ENCODE measurements at places on chromosomes 16 and 17. TPM values are rescaled to one million over a fixed set of nuclear protein-coding genes. Genes with fewer than 3 reads are reported as not detected.
A peak's percentile ranks its signal among the peaks of the same experiment; 100 is the strongest.

- H3K36me3 ChIP-seq = peaks cover 15% of the 10 kb centered on the region
- H3K4me3 ChIP-seq = peak overlapping the region; percentile 84
- DNase-seq = peak; percentile 78
- no peaks in the 10 kb centered on the region for H3K27me3 ChIP-seq
Observed at GRCh38 chr17:17959520-17960361, 12.5 kb downstream of the TOM1L2 start.

The SLC6A4 gene
- not detected for total RNA-seq

- H3K4me3 ChIP-seq = no peak overlapping the region
- H3K36me3 ChIP-seq = no peaks in the 10 kb centered on the region
- no peaks in the 10 kb centered on the region for H3K4me1 ChIP-seq
Observed at GRCh38 chr16:1903220-1903574, 15.0 kb downstream of the HS3ST6 start.

GRCh38 chr17:40283662-40284061, 4.0 kb upstream of the CDC6 start:
- H3K4me1 ChIP-seq = peaks cover 42% of the 10 kb centered on the region
- H3K4me3 ChIP-seq = peak overlapping the region; percentile 68
- peaks cover 38% of the 10 kb centered on the region for H3K36me3 ChIP-seq
- peak; percentile 70 for DNase-seq
- peak overlapping the region; percentile 85 for H3K27ac ChIP-seq

- no peak for DNase-seq
- no peak overlapping the region for H3K27ac ChIP-seq
- peaks cover 2% of the 10 kb centered on the region for H3K4me1 ChIP-seq
- no peaks in the 10 kb centered on the region for H3K36me3 ChIP-seq
- peaks cover 28% of the 10 kb centered on the region for H3K27me3 ChIP-seq
Observed at GRCh38 chr17:32870969-32871368, 6.0 kb downstream of the MYO1D start.

- peaks cover 86% of the 10 kb centered on the region for H3K36me3 ChIP-seq
- H3K27ac ChIP-seq = peak overlapping the region; percentile 11
- peaks cover 17% of the 10 kb centered on the region for H3K4me1 ChIP-seq
- DNase-seq = no peak
- H3K4me3 ChIP-seq = no peak overlapping the region
Observed at GRCh38 chr16:27436921-27437650, 35.1 kb downstream of the IL21R start.

The CFAP119 gene
- total RNA-seq = 4.0 TPM

The INTS2 gene
- 29.5 TPM for total RNA-seq

The SBK1 gene
- 0.85 TPM for total RNA-seq

The DOC2B gene
- 0.98 TPM for total RNA-seq

GRCh38 chr17:14856176-14856575, 408.9 kb downstream of the PMP22 start:
- no peak overlapping the region for H3K27ac ChIP-seq
- no peak overlapping the region for H3K4me3 ChIP-seq
- no peaks in the 10 kb centered on the region for H3K4me1 ChIP-seq
- H3K36me3 ChIP-seq = no peaks in the 10 kb centered on the region
- no peaks in the 10 kb centered on the region for H3K27me3 ChIP-seq
- no peak for DNase-seq

DNA sequence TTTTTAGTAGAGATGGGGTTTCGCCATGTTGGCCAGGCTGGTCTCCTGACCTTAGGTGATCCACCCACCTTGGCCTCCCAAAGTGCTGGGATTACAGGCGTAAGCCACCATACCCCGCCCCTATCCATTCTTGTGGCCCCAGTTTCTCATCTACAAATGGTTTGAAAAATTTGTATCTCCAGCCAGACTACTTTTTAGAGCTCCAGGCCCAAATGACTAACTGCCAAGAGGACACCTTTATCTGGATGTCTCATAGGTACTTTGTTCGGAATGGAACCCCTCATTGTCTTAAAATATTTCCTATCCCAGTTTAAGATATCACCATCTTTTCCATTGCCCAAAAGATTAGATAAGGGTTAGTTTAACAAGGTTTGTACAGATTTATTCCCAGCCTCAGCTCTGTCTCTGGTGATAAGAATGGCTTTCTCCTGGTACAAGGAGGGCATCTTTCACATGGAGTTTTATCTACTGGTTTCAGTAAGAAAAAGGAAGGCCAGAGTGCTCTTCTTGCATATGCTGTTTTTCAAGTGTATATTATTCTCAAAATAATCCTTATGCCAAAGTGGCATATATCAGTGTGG, 4.9 kb upstream of the CDC27 start:
- no peak overlapping the region for H3K27ac ChIP-seq
- H3K4me3 ChIP-seq = no peak overlapping the region
- peaks cover 11% of the 10 kb centered on the region for H3K4me1 ChIP-seq
- peaks cover 8% of the 10 kb centered on the region for H3K27me3 ChIP-seq

The TEKT1 gene
- not detected for total RNA-seq

DNA sequence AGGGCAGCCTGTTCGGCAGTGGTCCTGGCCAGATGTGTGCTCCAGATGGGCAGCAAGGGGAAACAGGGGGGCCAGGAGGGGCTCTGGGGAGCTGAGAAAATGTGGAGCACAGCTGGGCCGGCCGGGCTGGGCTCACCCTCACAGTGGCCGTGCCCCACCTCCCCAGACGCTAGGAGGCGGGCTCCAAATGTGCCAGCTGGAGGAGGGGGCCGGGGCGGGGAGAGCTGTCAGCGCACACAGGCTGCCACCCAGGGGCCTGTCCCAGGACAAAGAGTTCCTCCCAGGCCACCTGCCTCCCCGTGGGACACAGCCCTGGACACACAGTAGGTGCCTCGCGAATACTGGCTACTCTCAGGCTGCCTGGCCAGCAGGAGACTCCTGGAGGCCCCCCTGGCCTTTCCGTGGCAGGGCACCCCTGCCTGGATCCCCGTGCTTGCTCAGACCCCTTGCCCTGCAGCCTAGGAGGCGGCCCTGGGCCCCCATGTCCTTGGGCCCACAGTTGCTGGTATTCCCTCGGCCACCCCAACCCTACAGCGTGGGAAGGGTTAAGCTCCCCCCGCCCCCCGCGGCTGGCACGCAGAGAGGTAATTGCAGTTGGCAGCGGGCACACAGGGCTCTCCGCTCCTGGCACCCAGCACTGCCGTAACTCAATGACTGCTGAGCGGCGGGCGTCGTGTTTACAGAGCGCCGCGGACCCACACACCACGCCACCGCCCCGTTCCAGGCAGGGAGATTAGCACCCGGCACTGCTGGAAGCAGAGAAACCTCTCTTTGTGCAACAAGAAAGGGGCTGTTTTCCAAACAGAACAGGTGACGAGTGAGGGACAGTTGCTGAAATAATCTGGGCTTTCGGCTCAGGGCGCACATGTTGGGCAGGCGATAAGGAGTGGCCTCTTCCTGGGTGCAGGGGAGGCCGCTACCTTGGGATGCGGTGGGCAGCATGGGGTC, 32.2 kb downstream of the BAHCC1 start:
- H3K27me3 ChIP-seq = peaks cover 15% of the 10 kb centered on the region
- H3K36me3 ChIP-seq = no peaks in the 10 kb centered on the region
- no peak overlapping the region for H3K4me3 ChIP-seq
- no peak overlapping the region for H3K27ac ChIP-seq
- H3K4me1 ChIP-seq = no peaks in the 10 kb centered on the region

- no peak for DNase-seq
- H3K27ac ChIP-seq = no peak overlapping the region
- no peaks in the 10 kb centered on the region for H3K27me3 ChIP-seq
- H3K4me3 ChIP-seq = no peak overlapping the region
- no peaks in the 10 kb centered on the region for H3K4me1 ChIP-seq
Observed at GRCh38 chr16:55030944-55031343, 100.3 kb downstream of the IRX5 start.

The CD300E gene
- total RNA-seq = not detected

The SUZ12 gene
- 81.1 TPM for total RNA-seq

GRCh38 chr16:21593530-21594289, 5.7 kb upstream of the METTL9 start:
- H3K36me3 ChIP-seq = no peaks in the 10 kb centered on the region
- H3K4me3 ChIP-seq = no peak overlapping the region
- peaks cover 15% of the 10 kb centered on the region for H3K4me1 ChIP-seq
- no peak for DNase-seq

DNA sequence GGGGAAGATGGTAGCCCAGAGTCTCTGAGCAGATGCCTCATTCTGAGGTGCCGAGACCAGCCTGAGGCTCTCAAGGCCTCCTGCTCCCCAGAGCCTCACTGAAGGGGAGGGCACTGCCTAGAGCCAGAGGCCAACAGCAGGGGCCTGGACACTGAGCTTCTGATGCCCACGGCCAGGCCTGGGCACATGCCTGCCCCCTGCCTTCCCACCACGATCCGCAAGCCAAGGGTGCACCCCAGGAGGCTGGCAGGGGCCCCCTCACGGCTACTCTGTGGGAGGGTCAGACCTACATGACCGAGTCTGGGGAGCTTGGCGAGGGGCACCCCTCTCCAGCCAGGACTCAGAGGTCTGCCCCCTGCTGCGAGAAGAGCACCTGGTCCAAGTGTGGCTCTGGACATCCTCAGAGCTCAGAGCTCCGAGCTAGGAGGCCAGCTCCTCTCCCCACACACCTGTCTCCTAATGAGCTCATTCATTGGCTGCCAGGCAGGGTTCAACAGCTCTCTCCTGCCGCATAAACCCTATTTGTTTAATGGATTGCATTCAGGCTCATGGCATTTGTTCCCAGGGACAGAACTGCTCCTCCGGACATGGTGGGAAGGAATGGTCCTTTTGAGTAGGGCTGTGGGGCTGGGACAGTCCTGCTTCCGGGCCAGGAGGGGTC, 13.9 kb downstream of the OTOP3 start:
- H3K27me3 ChIP-seq = peaks cover 10% of the 10 kb centered on the region
- H3K36me3 ChIP-seq = no peaks in the 10 kb centered on the region
- H3K4me1 ChIP-seq = no peaks in the 10 kb centered on the region
- DNase-seq = no peak

The TEX14 gene
- total RNA-seq = 0.07 TPM

The LGALS9C gene
- not detected for total RNA-seq

DNA sequence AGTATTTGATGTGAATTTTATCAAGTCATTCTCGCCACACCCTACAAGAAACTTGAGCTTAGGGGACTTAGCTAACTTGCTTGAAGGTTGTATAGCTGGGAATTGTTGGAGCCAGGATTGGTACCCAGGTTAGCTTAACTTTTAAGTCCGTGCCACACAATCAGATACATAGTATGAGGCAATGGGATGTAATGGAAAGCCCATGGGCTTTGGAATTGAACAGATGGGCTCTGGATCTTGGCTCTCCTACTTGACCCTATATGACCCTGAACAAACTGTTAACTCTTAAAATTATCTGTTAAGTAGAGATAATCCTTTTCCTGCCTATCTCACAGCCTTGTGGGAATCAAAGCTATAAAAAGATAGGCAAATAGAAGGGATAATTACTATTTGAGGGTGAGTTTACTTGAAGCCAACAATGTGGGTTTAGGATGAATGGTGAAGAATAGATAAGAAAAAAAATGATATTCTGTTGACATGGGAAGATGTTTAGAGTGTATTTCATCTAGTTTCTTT, 51.9 kb upstream of the CACNG3 start:
- H3K4me1 ChIP-seq = peaks cover 2% of the 10 kb centered on the region
- H3K27ac ChIP-seq = no peak overlapping the region
- no peak overlapping the region for H3K4me3 ChIP-seq
- no peak for DNase-seq

The KRTAP2-3 gene
- total RNA-seq = not detected

GRCh38 chr17:60720763-60721531, 43.3 kb downstream of the BCAS3 start:
- DNase-seq = peak; percentile 82
- H3K4me1 ChIP-seq = no peaks in the 10 kb centered on the region
- H3K27me3 ChIP-seq = peaks cover 5% of the 10 kb centered on the region
- no peaks in the 10 kb centered on the region for H3K36me3 ChIP-seq
- H3K27ac ChIP-seq = no peak overlapping the region
- no peak overlapping the region for H3K4me3 ChIP-seq

The PDILT gene
- total RNA-seq = not detected

The KRTAP4-9 gene
- not detected for total RNA-seq

The KRT20 gene
- total RNA-seq = not detected

DNA sequence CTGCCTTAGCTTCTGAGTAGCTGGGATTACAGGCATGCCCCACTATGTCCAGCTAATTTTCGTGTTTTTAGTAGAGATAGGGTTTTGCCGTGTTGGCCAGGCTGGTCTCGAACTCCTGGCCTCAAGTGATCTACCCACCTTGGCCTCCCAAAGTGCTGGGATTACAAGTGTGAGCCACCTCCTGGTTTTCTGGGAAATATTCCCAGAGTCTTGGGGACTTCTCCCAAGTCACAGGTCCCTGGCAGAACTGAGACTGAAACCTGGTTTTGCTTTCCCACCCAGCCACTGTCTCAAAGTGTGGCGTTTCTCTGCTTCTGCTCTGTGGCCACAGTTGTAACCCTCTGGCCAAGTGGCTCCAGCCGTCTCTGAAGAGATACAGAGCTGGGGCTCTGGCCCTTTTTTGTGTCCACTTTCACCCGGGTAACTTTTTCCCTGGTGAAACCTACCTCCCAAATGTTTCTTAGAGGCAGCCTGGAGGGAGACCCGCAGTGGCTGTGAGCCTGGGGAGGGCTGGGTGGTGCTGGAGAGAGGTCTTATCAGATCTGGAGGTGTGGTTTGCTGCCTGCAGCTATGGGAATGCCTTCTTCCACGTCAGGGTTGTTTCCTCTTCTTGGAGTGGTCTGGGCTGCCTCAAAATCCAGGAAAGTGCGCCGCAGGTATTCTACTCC, 5.1 kb downstream of the KSR1 start:
- H3K4me3 ChIP-seq = peak overlapping the region; percentile 41
- peaks cover 75% of the 10 kb centered on the region for H3K4me1 ChIP-seq
- no peak for DNase-seq
- no peaks in the 10 kb centered on the region for H3K27me3 ChIP-seq

The CCL17 gene
- total RNA-seq = 0.66 TPM

GRCh38 chr16:23409522-23409921, 43.5 kb downstream of the COG7 start:
- H3K4me1 ChIP-seq = no peaks in the 10 kb centered on the region
- H3K27me3 ChIP-seq = no peaks in the 10 kb centered on the region
- peaks cover 19% of the 10 kb centered on the region for H3K36me3 ChIP-seq
- H3K27ac ChIP-seq = no peak overlapping the region

DNA sequence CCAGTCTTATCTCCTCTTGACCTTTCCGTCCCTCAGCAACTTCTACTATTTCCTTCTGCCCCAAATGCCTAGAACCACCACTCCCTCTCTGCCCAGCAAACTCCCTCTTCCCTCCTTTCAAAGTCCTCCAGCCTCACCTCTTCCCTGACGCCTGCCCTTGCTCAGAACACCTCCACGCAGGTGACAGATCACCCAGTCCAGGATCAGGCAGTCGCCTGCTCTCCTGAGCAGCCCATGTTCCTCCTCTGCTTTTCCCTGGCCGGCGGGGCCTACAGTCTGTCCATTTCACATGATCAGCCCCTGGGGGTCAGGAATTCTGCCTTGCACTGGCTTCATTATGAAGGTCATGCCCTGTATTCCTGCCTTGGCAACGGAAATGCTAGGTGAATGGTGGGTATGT, 422 bp downstream of the CD300LF start:
- no peaks in the 10 kb centered on the region for H3K36me3 ChIP-seq
- no peak overlapping the region for H3K4me3 ChIP-seq
- DNase-seq = no peak

GRCh38 chr17:45371414-45372324, 54.8 kb upstream of the MAP3K14 start:
- peaks cover 17% of the 10 kb centered on the region for H3K4me1 ChIP-seq
- DNase-seq = peak; percentile 67
- peaks cover 14% of the 10 kb centered on the region for H3K27me3 ChIP-seq
- no peaks in the 10 kb centered on the region for H3K36me3 ChIP-seq
- peak overlapping the region; percentile 25 for H3K4me3 ChIP-seq
- no peak overlapping the region for H3K27ac ChIP-seq

Measured in activated CD4-positive, alpha-beta T cell treated with anti-CD3 and anti-CD28 coated beads, Interleukin-2, amount 10 ng/mL, durations not matched to agents 24 days and 14 days (primary cell).